ENCODE measurements at places on chromosomes 4 and X.

GRCh38 chrX:13418126-13419097, 98.6 kb upstream of the ATXN3L start:
- DNase-seq = peak; percentile 68

GRCh38 chr4:13365195-13365594, 118.9 kb downstream of the RAB28 start:
- DNase-seq = no peak

DNA sequence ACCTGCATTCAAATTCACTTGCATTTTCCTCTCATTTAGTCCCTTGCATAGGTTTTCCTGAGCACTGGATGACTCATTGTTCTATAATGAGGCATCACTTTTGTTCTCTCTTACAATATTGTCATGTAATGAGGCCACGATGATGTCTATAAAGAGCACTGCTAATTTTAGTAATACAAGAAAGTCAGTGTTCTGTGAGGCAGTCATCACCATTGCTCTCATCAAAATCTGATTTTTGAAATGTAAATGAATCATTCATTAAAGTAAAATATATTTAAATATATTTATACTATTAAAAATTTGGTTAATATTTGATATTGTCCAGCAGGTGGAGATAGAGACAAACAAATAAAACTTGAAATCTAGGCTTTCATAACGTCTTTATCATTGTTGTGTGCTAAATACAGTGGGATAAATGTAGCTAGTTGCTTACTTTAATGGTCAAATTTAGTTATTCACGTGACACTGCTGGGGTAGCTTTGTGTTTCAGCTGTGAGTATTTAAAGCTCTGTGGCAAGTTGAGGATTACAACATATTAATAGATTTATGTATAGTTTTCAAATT, 15.4 kb downstream of the HMGB2 start:
- peak; percentile 53 for DNase-seq

DNA sequence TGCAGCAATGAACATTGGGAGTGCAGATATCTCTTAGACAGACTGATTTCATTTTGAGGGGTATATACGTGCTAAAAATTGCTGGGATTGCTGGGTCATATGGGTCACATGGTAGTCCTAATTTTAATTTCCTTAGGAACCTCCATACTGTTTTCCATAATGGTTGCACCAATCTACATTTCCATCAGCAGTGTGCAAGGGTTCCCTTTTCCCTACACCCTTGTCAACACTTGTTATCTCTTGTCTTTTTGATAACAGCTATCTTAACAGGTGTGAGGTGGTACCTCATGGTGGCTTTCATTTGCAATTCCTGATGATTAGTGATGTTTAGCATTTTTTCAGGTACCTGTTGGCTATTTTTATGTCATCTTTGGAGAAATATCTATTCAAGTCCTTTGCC, 57.0 kb downstream of the GPC3 start:
- DNase-seq = no peak

All from fibroblast of upper back skin (primary cell).